ENCODE measurements at places on chromosomes 13 and 19.

DNA sequence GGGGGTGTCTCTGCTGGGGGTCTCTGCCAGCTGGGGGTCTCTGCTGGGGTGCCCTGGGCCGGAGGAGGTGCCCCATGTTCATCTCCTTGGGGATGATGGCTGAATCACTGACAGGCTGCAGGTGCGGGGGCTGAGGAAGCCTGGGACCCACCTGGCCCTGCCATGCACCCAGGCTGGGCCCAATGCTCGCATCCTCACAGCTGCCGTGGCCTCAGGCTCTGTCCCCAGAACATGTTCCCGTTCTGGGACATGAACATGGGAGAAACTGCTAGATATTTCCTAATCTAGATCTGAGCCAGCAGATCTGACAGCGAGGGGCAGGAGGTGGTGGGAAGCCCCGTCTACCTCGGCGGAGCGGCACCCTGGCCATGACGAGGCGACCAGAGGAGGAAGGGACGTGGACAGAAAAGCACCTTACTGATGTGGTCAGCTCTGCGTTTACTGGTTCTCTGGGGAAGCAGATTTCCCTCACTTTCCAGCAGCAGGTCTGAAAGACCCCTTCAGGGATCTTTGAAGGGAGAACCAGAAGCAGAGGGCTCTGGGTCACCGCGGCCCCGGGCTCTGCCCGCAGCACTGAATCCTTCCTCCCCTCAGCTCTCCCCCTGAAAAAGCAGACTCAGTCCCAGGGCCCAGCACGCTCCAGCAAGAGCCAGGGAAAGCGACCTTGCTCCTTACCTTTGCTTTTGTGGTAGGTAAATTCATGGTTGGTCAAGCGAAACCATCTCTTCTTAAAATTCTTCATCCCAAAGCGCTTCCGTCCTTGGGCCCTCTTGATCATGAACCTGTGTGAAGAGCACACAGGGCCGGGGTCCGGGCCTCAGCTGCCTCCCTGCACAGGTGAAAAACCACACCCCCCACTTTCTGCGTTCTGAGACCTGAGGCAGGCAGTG lies 26.5 kb upstream of the C13orf46 start:
- no peak for DNase-seq

DNA sequence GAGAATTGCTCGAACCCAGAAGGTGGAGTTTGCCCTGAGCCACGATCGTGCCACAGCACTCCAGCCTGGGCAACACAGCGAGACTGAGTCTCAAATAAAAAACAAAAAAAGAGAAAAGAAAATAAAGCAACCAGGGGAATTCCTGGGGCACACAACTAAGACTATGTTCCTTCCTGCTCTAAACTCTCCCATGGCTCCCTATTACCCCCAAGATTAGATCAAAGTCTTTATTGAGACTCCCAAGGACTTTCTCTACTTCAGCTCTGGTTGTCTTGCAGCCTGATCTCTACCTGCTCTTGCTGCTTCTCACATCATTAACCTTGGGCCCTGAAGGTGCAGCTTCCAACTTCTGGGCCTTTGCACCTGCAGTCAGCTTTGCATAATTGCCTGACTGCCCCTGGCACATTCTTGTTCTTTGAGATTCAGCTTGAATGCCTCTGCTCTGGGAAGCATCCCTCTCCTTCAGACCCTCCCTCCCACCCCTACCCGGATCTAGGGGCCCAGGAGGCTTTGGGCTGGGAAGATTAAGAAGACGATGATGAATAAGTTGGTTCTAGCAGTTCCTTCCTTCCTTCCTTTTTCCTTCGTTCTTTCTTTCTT lies 16.8 kb upstream of the CERS4 start:
- no peak for DNase-seq

DNA sequence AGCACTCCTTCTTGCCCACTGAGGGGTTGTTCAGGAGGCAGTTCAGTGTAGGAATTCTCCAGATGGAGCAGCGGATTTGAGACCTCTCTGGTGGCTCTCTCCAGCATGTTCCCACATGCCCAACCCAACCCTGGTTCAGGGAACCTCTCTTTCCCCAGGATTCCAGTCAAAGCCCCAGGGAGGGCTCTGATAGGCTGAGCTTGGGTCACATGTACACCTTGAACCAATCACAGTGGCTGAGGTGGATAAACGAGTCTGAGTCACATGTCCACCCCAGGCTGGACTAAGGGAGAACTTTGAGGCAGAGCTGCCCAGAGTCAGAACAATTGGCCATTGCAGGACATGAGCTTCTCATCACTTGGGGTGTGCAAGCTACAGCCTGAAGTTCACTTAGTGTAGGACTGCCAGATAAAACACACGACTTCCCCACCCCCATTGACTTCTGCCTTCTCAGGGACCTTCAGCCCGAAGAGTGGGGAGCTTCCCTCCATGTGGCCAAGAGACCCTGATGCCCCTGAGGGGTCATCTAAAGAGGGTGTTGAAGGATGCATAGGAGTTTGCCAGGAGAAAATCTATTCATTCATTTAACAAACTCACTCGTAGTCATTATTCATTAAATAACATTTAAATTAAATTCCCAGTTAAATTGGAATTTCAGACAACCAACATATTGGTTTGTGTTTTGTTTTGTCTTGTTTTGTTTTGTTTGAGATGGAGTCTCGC lies 4.0 kb upstream of the MAST3 start:
- DNase-seq: peak; percentile 41

GRCh38 chr19:33195645-33196347 lies 1.7 kb downstream of the LRP3 start:
- no peak for DNase-seq

DNA sequence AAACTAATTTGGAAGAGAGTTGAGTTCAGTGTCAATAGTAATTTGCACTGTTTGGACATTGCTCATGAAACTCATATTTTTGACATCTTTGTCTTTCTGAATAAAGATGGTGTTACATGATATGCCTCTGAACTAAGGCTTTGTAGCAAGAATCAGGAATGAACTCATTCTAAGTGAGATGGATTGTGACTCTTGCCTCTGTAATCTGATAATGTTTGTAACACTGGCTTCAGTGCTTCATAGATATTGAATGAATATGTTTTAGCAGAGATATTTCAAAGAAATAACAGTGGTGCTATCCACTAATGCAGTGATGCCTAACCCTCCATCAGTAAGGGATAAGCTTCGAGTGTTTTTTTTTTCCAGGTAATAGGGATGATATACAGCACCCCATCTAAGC lies 32.9 kb downstream of the TEX26 start:
- no peak for DNase-seq

GRCh38 chr19:3721131-3721886 lies 13.1 kb downstream of the TJP3 start:
- DNase-seq: peak; percentile 83

DNA sequence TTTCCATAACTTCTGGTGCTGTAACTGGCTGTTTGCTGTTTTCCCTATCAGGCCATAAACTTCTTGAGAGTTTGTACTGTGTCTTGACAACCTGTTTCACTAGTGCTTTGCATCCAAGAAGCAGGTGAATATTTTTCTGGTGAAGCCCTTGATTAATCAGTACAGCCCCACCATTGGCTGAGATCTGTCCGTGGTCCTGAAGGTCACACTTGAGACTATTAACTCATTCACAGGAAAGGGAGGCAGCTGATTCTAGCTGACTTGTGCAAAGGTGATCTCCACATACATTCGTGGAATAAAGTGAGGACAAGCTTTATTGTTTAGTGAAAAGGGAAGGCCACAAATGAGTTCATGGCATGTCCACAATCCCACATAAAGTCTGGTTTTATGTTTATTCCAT lies 61.4 kb upstream of the ZNF835 start:
- no peak for DNase-seq

GRCh38 chr13:51583875-51584730 lies at the start of gene WDFY2:
Gene WDFY2, plus strand, starts transcription at chr13:51584462. Its CDS starts 226 bp downstream, at chr13:51584688.
- peak; percentile 100 for DNase-seq

- no peak for DNase-seq
These were observed 70.5 kb downstream of the IRS2 start for GRCh38 chr13:109715902-109716301.

DNA sequence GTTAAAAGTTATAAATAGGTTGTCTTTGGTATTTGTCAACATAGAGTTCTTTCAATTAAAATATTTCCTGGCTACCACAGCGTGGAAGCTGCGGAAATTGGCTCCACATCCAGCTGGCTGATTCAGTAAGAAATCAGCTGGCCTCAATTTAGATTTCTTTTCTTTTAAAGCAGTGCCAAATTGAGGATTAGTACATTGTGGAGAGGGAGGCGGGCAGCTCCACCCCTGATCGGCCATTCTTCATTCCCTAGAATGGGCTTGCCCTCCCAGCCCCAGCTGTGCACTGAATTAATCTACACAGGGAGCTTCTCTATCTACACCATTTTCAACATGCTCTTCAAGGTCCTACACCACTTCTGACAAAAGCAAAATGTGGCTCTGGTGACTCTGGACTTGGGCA lies 624.8 kb downstream of the DACH1 start:
- no peak for DNase-seq

DNA sequence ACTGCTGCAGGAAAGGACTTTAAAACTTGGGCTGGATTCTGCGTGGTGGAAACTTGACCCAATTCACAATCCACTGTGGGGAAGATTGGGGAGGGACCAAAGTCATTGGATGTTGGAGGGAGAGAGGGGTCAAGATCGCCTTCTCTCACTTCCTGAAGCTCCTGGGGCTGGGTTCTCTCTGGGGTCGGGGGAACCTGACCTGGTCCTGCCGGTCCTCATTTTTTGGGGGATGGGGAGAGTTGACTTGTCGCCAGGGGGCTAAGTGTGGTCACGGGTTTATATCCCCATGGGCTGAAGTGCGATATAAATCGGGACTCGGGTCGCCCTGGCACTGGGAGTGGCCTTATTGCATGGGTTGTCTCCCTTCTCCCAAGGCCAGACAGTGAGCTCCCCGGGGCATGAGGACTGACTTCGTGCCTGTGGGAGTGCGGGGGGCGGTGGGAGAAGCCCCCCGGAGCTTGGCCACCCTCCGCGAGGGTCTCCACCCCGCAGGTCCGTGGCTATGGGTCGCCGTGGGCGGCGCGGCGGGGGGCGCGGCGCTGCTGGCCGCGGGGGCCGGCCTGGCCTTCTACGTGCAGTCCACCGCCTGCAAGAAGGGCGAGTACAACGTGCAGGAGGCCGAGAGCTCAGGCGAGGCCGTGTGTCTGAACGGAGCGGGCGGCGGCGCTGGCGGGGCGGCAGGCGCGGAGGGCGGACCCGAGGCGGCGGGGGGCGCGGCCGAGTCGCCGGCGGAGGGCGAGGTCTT lies 6.3 kb downstream of the ICAM5 start:
- no peak for DNase-seq

DNA sequence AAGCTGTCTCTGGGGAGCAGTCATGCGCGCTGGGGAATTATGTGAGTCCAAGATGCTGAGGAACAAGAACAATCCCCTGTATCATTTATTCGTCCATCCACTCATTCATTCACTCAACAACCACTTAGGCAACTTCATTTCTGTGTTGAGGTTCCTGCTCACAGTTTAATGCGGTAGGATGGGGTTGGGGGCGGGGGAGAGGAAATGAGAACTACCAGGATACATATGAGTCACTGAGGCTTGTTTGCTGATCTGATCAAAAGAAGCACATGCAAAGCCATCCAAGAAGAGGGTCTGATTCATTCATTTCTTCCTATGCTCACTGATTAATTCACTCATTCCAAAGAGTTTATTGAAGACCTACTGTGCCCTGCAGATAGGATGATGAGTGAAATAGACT lies 20.9 kb downstream of the ZNF536 start:
- DNase-seq: peak; percentile 35

DNA sequence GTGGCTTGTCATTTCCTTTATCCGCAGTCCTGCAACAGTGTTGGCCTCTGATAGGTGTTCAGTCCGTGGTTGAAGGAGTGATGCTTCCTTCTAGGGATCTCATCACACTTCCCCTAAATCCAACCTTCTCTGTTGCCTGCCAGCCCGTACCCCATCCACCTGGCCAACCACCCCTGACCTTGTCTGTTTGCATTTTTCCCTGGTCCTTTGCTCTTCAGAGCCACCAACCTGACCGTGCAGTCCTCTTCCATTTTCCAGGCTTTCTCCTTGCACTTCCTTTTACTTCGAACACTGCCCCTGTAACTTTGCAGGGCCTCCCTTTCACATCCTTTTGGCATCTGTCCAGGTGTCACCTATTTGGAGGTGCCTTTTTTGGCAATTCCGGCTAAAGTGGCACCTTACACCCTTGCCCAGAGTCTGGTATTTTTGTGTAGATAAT lies 696 bp downstream of the ZNF460 start:
- no peak for DNase-seq

All from BE2C (cell line).